ENCODE measurements at places on chromosomes 3 and 15. TPM values are rescaled to one million over a fixed set of nuclear protein-coding genes. Genes with fewer than 3 reads are reported as not detected.

DNA sequence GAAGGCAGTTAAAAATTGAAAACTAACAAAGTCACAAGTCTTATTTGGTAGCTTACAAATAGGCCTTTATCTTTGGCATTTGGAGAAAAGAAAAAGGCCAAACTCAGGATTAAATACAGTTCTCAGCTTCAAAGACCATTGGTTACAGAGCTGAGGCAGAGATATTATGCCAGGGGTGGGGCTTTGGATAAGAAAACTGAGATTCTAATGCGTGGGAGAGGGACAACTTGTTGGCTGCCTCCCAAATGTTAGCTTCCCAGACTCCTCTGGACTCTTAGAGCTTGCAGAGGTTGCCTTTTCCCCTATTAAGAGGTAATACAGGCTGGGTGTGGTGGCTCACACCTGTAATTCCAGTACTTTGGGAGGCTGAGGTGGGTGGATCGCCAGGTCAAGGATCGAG is 231.8 kb downstream of the SQOR start:
- no peak for DNase-seq

- DNase-seq: no peak
Measured at GRCh38 chr3:12046406-12046805, 42.2 kb downstream of the SYN2 start.

- DNase-seq: no peak
Measured at GRCh38 chr3:139835830-139836683, 98.9 kb upstream of the CLSTN2 start.

Gene MAPKBP1
- 10.3 TPM for total RNA-seq

- DNase-seq: no peak
Measured at GRCh38 chr3:117553461-117553860, 843.9 kb downstream of the TUSC7 start.
